ENCODE measurements at places on chromosomes 6 and 20.

DNA sequence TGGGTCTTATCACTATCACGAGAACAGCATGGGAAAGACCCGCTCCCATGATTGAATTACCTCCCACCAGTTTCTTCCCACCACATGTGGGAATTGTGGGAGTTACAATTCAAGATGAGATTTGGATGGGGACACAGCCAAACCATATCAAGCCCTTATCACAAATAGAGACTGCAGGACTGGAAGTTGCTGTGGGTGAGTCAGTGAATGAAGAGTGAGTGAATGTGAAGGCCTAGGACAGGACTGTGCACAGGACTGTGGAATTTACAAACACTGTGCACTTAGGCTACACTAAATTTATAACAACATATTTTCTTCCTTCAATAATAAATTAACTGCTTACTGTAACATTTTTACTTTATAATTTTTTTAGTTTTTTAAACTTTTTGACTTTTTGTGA lies 30.2 kb upstream of the BCAS1 start:
- DNase-seq = no peak

DNA sequence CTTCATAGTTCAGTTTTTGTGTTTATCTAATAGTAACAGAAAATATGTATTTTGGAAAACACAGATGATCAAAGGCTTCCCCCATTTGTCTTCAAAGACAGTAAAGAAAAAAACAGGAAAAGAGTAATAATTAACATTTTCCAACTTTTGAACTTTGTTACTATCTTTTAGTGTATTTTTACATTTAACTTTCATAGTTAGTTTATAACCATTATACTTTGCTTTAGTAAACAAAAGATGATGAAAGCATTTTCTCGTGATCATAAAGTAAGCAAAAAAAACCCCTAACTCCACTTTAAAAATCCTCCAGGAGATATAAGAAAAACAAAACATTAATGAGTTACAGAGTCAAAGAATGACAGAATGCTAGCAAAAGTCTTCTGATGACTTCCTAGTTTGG lies 13.6 kb upstream of the GPRC6A start:
- no peak for DNase-seq

- no peak for DNase-seq
Observed at GRCh38 chr20:36028106-36028808, 59.9 kb downstream of the CNBD2 start.

DNA sequence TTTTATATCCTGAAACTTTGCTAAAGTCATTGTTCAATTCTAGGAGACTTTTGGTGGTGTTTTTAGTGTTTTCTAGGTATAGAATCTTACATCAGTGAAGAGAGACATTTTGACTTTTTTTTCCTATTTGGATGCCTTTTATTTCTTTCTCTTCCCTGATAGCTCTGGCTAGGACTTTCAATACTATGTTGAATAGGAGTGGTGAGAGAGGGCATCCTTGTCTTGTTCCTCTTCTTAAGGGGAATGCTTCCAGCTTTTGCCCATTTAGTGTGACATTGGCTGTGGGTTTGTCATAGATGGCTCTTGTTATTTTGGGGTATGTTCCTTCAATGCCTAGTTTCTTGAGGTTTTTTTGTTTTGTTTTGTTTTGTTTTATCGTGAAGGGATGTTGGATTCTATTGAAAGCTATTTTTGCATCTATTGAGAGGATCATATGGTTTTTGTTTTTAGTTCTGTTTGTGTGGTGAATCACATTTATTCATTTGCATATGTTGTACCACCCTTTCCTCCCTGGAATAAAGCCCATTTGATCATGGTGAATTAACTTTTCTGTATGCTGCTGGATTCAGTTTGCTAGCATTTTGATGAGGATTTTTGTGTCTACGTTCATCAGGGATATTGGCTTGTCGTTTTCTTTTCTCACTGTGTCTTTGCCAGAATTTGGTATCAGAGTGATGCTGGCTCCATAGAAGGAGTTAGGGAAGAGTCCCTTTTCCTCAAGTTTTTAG lies 540.1 kb upstream of the FLRT3 start:
- DNase-seq = no peak

GRCh38 chr6:147029923-147030322 lies 174.3 kb upstream of the STXBP5 start:
- no peak for DNase-seq

DNA sequence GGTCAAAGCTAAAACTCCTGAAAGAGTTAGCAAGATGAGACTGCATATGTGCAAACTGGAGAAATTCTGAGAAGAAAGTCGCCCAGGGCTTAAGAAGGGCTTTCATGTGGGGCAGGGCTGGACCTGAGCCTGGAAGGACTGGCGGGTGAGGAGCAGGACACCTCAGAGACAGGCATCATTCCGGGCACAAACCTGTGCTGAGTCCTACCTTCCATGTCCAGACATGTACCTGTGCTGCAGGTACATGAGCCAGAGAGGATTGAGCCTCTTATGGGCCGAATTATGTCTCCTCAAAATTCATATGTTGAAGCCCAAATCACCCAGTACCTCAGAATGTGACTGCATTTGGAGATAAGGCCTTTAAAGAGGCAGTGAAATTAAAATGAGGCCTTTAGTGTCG lies 171.0 kb downstream of the QRSL1 start:
- DNase-seq = no peak

GRCh38 chr6:13288969-13289391 lies 39.4 kb downstream of the TBC1D7 start:
- DNase-seq = no peak

DNA sequence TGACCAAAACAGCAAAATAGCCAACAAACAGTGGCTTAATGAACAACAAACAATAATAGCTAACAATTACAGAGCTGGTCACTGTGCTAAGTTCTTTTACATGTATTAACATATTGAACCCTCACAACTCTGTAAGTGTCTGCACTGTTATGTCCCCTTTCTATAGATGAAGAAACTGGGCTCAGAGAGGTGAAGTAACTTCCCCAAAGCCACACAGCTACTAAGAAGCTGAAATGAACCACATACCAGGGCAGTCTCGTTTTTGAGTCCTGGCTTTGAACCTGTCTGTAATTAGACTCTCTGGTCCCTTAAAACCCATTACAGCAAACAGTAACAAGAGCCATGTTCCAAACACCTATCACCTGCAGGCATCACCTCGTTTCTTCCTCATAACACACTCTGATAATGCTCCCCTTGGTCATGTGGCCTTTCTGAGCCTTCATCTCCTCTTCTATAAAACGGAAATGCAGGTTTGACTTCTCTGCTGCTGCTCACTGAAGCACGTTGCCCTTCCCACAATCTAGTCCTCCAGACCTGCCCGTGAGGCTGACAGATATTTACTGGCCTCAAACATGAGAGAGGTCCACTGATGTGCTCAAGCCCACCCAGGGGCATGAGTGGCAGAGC lies 23.3 kb downstream of the KCNK15 start:
- no peak for DNase-seq

DNA sequence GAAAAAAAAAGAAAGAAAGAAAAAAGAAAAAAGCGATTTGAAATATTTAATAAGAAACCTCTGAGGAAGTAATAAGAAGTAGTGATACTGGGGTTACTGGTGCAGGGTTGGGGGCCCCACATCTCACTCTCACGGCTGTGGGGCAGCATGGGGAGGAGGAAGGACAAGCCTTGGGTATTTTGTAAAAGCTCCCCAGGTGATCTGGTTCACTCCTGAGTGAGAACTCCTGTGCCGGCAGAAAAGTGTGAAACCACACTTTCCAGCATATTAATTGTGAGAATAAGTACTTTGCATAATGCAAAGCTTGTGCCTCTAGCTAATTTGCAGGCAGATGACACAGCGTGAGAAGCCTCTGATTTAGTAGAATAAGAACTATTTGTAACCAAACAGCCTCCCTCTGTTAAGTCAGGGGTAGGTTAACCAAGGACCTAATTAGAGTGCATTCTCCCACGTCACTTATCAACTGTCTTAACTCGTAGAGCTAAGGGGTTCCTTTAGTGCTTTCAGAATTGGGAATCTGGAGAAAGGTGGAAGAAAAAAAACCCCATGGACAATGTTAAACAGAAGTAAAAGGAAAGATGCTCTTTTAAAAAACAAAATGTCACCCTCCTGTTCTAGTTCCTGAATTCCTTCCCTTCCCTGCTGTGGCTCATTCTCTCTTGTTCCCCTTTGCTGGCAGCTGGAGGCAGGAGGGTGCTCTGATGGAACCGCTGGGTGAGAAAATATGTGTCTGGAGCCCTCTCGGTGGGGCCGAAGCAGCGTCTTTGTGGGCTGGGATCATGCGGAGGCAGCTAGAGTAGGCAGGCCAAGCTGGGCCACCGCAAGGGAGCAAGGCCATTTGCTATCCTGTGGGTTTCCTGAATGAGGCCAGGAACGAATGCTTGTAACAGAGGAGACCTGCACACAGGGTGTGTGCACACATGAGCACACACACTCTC lies 108.7 kb downstream of the FYN start:
- peak; percentile 31 for DNase-seq

- no peak for DNase-seq
Observed at GRCh38 chr6:7758456-7758855, 32.6 kb downstream of the BMP6 start.

DNA sequence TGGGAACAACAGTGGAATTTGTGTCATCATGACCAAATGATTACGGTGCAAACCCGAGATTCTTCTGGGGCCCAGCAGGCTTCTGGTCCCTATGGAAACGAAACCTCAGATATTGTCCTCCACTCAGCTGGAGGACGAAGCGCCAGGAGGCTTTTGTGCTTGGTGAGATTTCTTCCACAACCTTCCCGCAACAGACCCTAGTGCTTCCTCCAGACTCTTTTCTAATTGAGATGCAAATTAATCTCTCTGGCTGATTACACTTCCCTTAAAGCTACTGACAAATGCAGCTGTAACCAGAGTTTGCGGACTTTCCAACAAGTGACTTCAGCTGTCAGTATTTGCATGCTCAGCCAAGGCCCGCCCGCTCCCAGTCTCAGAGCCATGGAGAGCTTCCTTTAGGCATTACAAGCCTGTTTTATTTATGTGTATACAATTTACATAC lies 96.0 kb downstream of the INSM1 start:
- peak; percentile 42 for DNase-seq

- no peak for DNase-seq
Observed at GRCh38 chr6:17656644-17657043, 50.1 kb downstream of the NUP153 start.

DNA sequence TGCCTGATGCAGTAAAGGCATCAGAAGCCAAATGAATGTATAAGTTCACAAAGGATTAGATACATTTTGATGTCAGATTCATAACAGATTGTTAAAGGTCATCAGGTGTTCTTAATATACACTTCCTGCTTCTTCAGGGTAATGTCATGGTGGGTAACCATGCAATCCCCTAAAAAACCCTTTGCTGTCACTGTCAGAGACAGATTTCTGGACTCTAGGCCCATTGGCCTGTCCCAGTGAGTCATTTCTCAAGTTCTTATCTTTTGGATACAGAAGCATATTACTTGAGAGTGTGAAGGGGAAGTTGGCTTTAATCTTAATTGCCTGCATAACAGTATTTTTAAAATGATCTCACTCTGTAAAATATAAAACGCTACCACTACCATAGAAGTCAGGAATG lies 895.6 kb upstream of the MAP3K7 start:
- peak; percentile 36 for DNase-seq

- no peak for DNase-seq
Observed at GRCh38 chr6:21222656-21223055, 370.9 kb upstream of the SOX4 start.

GRCh38 chr6:52523378-52524142 lies 53.3 kb downstream of the TRAM2 start:
- no peak for DNase-seq

DNA sequence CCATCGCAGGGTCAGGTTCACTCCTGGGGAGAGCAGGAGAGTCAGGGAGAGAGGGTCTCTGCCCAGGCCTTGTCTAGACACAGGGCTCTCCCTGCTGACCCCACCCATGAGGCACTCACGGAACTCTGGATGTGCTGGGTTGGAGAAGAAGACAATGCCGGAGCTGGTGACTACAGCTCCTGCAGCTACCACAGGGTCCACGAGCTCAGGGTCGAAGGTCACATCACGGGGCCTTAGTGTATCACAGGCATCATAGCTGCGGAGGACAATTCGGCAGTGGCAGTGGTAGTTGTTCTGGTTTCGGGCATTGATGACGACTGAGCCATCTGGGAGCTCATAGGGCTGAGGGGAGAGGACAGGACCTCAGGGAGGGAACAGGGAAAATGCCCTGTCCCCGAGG lies 2.7 kb downstream of the NEU1 start:
- DNase-seq = no peak

- no peak for DNase-seq
Observed at GRCh38 chr20:51500936-51501335, 41.6 kb downstream of the NFATC2 start.

- DNase-seq = peak; percentile 30
Observed at GRCh38 chr6:24255676-24256075, 102.2 kb downstream of the DCDC2 start.

DNA sequence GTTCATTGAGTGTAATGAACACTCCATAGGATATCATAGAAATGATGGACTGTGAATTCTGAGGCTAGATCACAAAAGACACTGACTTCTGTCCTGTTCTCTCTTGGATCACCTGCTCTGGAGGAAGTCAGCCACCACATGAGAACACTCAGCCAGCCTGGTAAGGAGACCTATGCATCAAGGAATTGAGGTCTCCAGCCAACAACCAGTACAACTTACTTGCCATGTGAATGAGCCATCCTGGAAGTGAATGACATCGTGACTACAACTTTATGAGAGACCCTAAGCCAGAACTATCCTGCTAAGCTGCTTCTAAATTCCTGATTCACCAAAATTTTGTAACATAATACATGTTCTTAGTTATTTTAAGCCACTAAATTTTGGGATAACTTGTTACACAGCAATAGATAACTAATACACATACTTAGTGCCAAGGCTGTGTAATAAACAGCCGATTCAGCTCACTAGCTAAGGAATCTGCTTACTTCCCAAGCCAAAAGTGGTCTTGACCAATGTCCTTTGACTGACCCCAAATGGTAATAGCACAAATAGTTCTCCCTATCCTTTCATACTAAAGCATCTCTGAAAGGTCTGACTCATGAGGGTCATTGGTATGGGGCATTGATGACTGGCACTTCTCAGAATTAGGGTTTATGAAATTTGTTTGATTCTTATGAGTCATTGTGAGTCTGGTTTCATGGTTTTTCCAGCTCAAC lies 6.9 kb upstream of the CTNNBL1 start:
- no peak for DNase-seq
